Subcutaneous preadipocyte (primary cell): ENCODE measurements at places on chromosomes 6 and 20. TPM values are rescaled to one million over a fixed set of nuclear protein-coding genes. Genes with fewer than 3 reads are reported as not detected.

Gene CLDN20
- not detected in 2 replicates for total RNA-seq

Gene IL17F
- total RNA-seq, result not detected in 2 replicates

Gene PKHD1
- not detected in 2 replicates for total RNA-seq

Gene SDC4
- 65.4 and 65.5 TPM in 2 replicates for total RNA-seq
